ENCODE measurements at places on chromosomes 3 and 15.

DNA sequence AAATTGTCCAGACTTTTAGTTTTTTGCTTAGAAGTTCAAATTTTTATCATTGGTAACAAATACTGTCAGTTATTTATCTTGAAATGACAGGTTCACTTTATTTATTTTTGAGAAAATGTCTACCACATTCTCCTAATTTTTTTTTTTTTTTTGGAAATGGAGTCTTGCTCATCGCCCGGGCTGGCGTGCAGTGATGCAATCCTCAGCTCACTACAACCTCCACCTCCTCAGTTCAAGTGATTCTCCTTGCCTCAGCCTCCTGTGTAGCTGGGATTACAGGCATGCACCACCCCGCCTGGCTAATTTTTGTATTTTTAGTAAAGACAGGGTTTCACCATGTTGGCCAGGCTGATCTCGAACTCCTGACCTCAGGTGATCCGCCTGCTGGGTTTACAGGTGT is 16.1 kb upstream of the EBLN2 start:
- DNase-seq: no peak

- DNase-seq: no peak
Measured at GRCh38 chr15:72967397-72967796, 84.9 kb upstream of the NEO1 start.

GRCh38 chr15:82911458-82911857 is 41.1 kb downstream of the HOMER2 start:
- no peak for DNase-seq

- DNase-seq: peak; percentile 51
Measured at GRCh38 chr3:128374746-128375445, 91.8 kb downstream of the DNAJB8 start.
